Stimulated activated CD8-positive, alpha-beta memory T cell treated with anti-CD3 and anti-CD28 coated beads, Interleukin-4, amount 100 ng/mL, for 4 hours (primary cell): ENCODE measurements at places on chromosomes 11 and 22.

GRCh38 chr22:44807915-44808690, 55.7 kb downstream of the ARHGAP8 start:
- DNase-seq: no peak

- DNase-seq: no peak
Observed at GRCh38 chr11:128901653-128902514, 10.7 kb downstream of the KCNJ5 start.

DNA sequence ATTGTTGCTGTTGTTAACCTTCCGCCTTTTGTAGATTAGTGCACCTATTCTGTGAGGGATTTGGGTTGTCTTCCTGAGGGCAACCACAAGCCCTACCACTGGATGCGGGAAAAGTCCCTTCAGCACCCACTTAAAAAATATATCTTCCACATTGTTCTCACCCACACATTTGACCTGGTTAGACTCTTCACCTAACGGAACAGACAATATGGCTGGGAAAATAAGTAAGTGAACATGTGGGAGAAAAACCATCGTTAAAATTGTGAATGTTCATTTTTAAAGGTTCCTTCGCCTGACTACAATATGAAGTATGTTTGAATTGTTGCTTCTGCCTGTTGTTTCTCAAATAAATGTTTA, 72.0 kb upstream of the MPEG1 start:
- no peak for DNase-seq

DNA sequence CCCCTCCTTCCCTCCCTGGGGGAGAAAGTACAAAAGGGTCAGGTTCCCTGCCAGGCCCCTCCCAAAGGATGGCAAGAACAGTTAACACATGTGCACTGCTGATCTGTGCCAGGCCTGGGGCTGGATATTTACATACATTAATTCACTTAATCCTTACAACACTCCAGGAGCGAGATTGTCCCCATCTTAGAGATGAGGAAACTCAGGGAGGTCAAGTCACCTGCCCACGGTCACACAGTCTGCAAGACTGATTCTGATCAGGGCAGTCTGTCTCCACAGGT, 36.5 kb downstream of the NECTIN1 start:
- no peak for DNase-seq

DNA sequence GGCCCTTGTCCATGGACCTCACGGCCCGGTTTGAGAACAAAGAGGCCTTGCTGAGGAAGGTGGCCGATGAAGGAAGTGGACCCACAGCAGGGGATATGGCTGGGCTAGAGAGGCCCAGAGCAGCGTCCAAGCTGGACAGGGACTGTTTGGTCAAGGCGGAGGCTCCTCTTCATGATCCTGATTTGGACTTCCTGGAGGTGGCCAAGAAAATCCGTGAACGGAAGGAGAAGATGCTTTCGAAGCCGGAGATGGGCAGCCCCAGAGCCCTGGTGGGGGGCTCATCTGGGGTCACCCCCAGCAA, 76.3 kb downstream of the KIAA1671 start:
- no peak for DNase-seq

GRCh38 chr11:92854952-92855351, 114.5 kb upstream of the MTNR1B start:
- no peak for DNase-seq

GRCh38 chr11:96827164-96827563, 437.4 kb downstream of the JRKL start:
- no peak for DNase-seq
